ENCODE measurements at places on chromosomes 1 and 21. TPM values are rescaled to one million over a fixed set of nuclear protein-coding genes. Genes with fewer than 3 reads are reported as not detected.
A peak's percentile ranks its signal among the peaks of the same experiment; 100 is the strongest.

DNA sequence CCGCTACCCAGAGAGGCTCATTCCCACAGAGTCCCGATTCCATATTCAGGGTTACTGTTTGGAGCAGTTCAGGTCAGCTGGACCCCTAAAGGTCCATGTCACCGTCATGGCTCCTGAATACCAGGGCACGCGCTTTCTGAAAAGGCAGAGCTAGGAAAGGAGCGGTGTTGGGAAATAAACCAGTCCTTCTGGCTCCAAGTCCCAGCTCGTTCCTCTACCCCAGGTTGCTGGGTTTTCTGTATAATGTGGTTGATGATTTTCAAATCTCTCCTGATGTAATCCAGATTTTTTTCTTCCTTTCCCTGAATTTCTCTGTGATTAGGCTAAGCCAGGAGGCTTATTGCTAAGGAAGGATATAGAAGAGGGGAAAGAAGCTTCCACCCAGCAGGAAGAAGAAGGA lies 14.0 kb upstream of the PKP1 start:
- no peak for DNase-seq
- H3K36me3 ChIP-seq, result no peaks in the 10 kb centered on the region
- peaks cover 3% of the 10 kb centered on the region for H3K4me1 ChIP-seq
- H3K27ac ChIP-seq, result no peak overlapping the region
- H3K27me3 ChIP-seq, result no peaks in the 10 kb centered on the region

DNA sequence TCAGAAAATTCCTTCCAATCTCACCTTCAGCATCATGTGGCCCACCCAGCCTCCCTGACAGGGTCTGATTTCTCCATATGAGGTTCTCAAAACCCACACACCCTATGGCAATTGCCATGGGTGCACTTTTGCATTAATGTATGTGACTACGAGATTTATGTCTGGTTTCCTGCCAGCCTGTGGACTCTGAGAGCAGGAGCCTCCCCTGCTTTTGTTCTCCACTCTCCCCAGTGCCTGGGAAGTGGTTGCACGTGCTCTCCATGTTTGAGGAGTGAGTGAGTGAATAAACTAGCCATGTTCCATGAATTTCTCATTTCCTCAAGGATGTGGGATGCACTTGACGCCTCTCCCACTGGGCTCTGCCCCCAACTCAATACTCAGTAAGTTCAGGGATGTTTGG lies 91.2 kb downstream of the ACTL8 start:
- no peaks in the 10 kb centered on the region for H3K36me3 ChIP-seq
- H3K27me3 ChIP-seq, result no peaks in the 10 kb centered on the region
- DNase-seq, result no peak
- H3K4me3 ChIP-seq, result no peak overlapping the region
- H3K27ac ChIP-seq, result no peak overlapping the region
- no peaks in the 10 kb centered on the region for H3K4me1 ChIP-seq

The RIMKLA gene
- total RNA-seq, result 0.71 TPM

DNA sequence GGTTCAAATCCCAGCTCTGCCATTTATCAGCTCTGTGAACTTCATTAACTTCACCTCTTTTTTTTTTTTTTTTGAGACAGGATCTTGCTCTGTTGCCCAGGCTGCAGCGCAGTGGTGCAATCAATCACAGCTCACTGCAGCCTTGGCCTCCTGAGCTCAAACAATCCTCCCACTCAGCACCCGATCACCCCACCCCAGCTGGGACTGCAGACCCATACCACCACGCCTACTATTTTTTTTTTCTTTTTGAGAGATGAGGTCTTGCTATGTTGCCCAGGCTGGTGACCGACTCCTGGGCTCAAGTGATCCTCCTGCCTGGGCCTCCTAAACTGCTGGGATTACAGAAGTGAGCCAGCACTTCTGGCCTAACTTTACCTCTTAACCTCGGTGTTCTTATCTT lies 2.2 kb upstream of the TRIT1 start:
- no peak for DNase-seq
- no peak overlapping the region for H3K4me3 ChIP-seq
- H3K27ac ChIP-seq, result no peak overlapping the region
- H3K4me1 ChIP-seq, result peaks cover 11% of the 10 kb centered on the region

- no peaks in the 10 kb centered on the region for H3K36me3 ChIP-seq
- no peak overlapping the region for H3K27ac ChIP-seq
- no peak overlapping the region for H3K4me3 ChIP-seq
- no peak for DNase-seq
- H3K4me1 ChIP-seq, result no peaks in the 10 kb centered on the region
Measured at GRCh38 chr1:116726872-116727820, 27.1 kb upstream of the CD2 start.

The CCDC190 gene
- 2.4 TPM for total RNA-seq

DNA sequence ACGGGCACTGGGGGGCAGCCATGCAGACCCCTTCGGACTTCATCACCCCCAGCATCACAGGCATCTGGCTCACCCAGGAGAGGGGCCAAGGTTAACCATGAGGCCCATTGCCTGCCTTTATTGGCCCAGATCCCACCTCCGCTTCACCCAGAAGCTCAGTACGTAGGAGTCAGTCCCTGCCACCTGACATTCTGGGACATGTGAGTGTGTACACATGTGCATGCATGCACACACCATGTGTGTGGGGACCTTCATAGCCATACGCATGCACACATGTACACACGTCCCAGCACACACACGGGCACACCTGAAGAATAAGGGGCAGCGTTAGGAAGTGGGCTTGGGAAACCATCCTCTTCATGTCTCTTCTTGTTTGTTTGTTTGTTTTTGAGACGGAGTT lies 24.1 kb upstream of the TRAPPC10 start:
- H3K4me3 ChIP-seq, result no peak overlapping the region
- H3K36me3 ChIP-seq, result peaks cover 1% of the 10 kb centered on the region
- H3K27me3 ChIP-seq, result no peaks in the 10 kb centered on the region
- H3K4me1 ChIP-seq, result peaks cover 7% of the 10 kb centered on the region
- no peak for DNase-seq

DNA sequence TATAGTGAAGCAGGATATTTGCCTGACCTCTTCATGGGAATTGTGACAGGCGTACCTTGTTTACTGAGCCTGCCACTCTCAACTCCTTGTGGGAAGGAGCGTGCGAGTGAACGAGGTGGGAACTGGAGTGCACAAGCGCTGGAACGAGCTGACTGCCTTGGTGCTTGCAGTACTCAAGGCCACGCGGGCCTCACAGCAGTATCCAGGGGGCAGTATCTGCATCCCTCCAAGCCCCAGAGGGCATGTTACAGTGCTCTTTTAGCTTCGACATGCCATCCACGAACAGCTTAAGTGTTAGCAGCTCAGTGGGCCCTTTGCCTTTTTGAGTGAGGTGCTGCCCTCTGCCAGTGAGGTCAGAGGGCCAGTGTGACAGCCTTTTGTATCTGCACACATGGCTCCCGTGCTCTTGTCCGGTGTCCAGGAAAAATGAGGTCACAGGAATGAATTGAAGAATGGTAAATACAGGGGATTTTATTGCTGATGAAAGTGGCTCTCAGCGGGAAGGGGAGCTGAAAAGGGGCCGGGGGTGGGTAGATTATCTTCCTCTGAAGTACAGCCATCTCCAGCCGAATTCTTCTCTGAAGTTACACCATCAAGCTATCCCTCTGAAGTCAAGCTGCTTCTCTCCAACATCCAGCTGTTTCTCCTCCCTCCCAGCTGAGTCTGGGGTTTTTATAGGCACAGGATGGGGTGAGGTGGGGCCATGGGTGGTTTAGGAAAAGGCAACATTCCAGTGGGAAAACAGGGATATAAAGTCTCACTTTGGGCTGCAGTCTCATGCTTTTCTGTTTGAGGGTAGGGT lies 69.3 kb downstream of the EPB41 start:
- no peak for DNase-seq
- H3K4me1 ChIP-seq, result no peaks in the 10 kb centered on the region
- H3K27me3 ChIP-seq, result no peaks in the 10 kb centered on the region
- no peak overlapping the region for H3K4me3 ChIP-seq
- peak overlapping the region; percentile 83 for H3K27ac ChIP-seq
- H3K36me3 ChIP-seq, result no peaks in the 10 kb centered on the region

DNA sequence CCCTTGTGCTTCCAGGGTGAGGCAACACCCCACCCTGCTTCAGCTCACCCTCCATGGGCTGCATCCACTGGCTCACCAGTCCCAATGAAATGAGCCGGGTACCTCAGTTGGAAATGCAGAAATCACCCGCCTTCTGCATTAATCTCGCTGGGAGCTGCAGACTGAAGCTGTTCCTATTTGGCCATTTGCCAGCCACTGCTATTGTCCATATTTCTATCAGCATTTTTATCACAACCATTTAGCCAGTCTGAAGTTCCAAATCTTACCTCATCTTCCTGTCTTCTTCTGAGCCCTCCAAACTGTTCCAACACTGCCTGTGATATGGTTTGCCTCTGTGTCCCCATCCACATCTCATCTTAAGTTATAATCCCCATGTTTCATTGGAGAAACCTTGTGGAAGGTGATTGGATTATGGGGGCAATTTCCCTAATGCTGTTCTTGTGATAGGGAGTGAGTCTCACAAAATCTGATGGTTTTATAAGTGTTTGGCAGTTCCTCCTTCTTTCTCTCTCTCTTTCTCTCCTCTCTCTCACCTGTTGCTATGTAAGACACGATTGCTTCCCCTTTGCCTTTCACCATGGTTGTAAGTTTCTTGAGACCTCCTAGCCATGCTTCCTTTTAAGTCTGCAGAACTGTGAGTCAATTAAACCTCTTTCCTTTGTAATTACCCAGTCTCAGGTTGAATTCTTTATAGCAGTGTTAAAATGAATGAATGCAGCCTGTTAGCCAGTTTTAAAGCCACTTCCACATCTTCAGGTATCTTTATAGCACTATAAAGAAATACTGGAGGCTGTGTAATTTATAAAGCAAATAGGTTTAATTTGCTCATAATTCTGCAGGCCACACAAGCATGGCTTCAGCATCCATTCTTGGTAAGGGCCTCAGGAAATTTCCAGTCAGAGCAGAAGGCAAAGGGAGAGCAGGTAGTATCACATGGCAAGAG lies 203.5 kb downstream of the FCRL5 start:
- no peaks in the 10 kb centered on the region for H3K36me3 ChIP-seq
- no peaks in the 10 kb centered on the region for H3K27me3 ChIP-seq
- peak; percentile 12 for DNase-seq
- no peak overlapping the region for H3K27ac ChIP-seq

- H3K4me3 ChIP-seq, result no peak overlapping the region
- H3K27me3 ChIP-seq, result no peaks in the 10 kb centered on the region
- H3K4me1 ChIP-seq, result peaks cover 5% of the 10 kb centered on the region
- no peak for DNase-seq
- H3K36me3 ChIP-seq, result no peaks in the 10 kb centered on the region
Measured at GRCh38 chr1:230545181-230545580, 97.1 kb upstream of the COG2 start.

DNA sequence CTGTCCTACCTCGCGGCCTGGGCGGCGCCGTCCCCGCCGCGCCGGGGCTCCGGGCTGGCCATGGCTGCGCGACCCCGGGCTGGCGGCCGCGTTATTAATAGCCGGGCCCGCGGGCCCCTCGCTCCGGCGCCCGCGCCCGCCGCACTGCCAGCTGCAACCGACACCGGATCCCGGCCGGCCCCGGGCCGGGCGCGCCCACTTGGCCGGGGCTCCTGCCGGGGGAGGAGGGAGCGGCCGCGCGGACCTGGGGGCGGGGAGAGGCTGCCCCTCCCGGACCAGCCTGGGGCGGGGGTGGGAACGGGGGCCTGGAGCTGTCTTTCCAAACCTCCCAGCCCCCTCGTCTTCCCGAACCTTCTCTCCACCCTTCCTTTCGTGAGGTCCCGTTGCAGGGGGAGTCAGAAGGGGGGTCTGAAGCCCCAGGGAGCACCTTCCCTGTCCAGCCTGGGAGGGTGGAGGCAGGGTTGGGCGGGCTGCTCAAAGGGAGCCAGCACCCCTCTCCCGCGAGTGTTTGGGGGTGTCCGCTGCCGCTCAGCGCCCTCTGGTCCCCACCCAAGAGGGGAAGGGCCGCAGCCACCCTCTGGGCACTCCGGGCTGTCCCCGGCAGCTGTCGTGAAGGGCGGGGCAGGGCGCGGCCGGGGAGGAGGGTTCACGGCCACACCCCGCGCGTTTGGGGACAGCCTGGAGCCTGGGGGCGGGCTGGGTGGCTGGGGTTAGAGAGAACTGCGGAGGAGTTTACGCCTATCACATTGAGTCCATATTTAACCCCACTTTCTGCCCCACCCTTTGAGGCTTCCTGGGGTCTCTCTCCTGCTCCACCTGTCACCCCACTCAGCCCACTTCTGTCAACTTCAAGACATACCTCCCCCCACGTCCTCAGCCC lies at the start of gene SYNC:
TSS of gene SYNC (minus strand) at position 172 of the 880 bp plus-strand sequence. CDS start at position 62, 110 bp downstream.
- H3K27ac ChIP-seq, result peak within 1 kb of the TSS; percentile 84
- peak within 1 kb of the TSS; percentile 54 for H3K4me3 ChIP-seq
- no peaks in the 10 kb centered on the region for H3K36me3 ChIP-seq
- no peaks in the 10 kb centered on the region for H3K27me3 ChIP-seq

DNA sequence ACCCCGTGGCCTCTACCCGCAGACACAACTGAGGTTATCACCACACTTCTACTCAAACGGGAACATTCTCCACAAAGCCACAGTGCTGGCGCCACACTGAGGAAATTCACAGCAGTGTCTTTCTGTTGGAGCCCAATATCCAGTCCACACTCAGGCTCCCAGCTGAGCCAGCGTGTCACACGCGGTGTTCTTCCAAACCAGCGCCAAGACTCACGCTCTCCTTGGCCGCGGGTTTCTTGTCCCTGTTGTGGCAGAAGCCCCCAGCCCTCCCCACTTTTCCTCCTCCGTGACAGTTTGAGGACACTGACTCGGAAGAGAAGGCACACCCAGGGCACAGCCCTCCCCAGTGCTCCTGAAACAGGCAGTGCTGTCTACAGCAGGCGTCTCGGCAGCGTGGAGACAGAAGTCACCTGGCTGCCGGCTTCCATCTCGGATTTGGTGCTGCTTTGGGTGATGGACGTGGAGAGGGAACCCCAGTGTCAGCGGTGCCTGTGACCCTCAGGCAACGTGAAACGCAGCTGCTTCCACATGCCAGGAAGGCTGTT lies 35.4 kb upstream of the AGPAT3 start:
- H3K4me3 ChIP-seq, result no peak overlapping the region
- no peaks in the 10 kb centered on the region for H3K27me3 ChIP-seq
- no peaks in the 10 kb centered on the region for H3K36me3 ChIP-seq
- no peak overlapping the region for H3K27ac ChIP-seq
- H3K4me1 ChIP-seq, result no peaks in the 10 kb centered on the region

- H3K27ac ChIP-seq, result no peak overlapping the region
- H3K36me3 ChIP-seq, result no peaks in the 10 kb centered on the region
- H3K4me1 ChIP-seq, result peaks cover 8% of the 10 kb centered on the region
- H3K4me3 ChIP-seq, result no peak overlapping the region
- no peaks in the 10 kb centered on the region for H3K27me3 ChIP-seq
- DNase-seq, result peak; percentile 34
Measured at GRCh38 chr1:7482772-7483495, 288.2 kb upstream of the VAMP3 start.

- H3K27me3 ChIP-seq, result no peaks in the 10 kb centered on the region
- peak; percentile 66 for DNase-seq
- no peak overlapping the region for H3K4me3 ChIP-seq
- no peaks in the 10 kb centered on the region for H3K4me1 ChIP-seq
Measured at GRCh38 chr1:214439352-214440119, 111.9 kb downstream of the PTPN14 start.

All from lung (tissue), 17 donors.